ENCODE measurements at places on chromosomes 5 and 9.

DNA sequence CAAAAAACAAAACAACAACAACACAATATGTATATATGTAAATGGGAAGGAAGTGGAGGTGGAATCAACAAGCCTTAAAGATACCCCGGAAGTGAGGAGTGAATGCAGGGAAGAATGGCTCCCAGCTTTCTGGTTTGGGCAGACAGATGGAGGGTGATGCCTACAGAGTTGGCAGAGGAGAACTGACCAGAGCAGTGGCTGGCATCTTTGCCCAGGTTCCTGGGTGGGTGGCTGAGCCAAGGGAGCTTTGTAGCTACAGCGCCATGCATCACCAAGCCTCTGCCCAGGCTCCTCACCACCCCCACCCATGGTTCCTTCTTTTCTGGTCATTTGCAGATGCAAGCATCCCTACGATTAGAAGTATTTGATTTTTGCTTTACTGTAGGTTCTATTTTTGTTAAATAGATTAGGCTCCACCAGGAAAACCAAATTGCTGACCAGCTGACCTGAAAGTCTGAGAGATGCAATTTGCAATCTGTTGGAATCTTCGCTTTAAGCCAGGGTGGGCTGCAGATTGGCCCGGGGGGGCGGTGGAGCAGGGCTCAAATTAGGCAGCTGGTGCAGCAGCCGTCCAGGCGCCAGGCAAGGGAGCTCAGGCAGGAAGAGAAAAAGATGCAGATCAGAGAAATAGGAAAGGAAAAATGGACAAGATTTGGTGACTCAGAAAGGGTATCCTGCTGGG, 163.3 kb upstream of the TBC1D2 start:
- no peak for DNase-seq

- no peak for DNase-seq
These were observed 70.9 kb downstream of the PCDH1 start for GRCh38 chr5:141807329-141807728.

GRCh38 chr5:122770477-122770876, 4.4 kb upstream of the SNX2 start:
- DNase-seq, result peak; percentile 4

- peak; percentile 90 for DNase-seq
These were observed 24.4 kb upstream of the SYNPO start for GRCh38 chr5:150616024-150616470.

DNA sequence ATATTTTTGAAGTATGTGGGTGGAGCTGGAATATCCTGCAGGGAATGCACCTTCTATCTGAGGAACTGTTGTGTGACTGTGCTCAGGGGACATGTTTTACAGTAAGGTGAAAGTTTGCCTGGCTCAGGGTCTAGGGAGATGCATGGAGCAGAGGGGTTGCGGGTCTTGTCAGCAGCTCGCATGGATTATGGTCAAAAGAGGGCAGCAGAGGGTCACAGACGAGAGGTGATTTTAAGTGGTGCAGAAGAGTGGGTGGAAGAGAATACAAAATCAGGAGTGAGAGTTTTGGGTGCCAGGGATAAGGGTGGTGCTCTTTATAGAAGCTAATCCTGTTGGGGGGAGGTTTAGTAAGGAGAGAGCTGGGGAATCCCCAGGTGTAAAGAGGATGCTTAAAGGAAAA, 53.5 kb upstream of the GRIN3A start:
- DNase-seq, result peak; percentile 83

DNA sequence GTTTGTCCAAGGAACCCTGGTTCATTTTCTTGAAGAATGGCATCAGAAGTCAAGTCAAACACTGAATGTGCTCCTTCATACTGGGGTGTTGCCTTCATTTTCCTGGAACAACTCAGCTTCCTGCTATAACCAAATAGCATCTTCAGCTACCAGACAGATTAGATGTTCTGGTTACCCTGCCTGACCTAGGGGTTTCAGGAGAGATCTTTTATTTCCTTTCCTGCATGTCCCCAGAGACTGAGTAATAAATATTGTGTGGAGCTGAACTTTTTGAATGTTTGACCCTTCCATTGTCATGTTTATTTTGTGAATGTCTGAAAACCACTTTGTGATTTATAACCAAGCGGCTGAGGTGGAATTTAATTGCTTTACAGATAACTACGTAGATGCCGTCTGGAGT, 147.1 kb downstream of the IRX1 start:
- no peak for DNase-seq

- DNase-seq, result no peak
These were observed 668.1 kb upstream of the CDH6 start for GRCh38 chr5:30525353-30525752.

- no peak for DNase-seq
These were observed 139.7 kb downstream of the TLE1 start for GRCh38 chr9:81549500-81550206.

DNA sequence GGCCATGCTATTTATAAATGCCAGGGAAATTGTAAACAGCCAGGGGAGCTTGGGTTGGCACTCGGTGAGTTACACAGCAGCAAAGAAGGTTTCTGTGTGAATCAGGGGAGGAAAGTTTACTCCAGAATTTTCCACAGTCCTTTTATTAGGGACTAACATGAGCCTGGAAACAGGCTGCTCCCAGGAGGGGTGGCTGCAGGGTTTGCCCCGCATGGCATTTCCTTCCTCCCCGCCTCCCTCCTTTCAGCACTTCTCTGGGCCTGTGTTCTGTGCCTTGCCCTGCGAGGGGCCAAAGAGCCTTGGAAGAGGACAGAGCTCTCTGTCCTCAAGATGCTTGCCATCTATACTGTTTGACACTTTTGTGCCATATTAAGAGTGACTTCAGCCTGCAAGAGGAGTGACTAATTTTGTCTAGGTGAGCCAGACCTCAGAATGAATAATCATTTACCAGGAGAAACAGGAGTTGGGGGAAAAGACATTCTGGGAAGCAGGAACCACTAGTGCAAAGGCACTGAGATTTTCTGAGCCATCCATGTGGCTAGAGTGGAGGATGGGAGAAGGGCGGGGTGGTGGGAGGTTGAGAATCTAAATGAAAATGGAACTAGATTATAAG, 1.8 kb downstream of the GSN start:
- no peak for DNase-seq

- DNase-seq, result no peak
These were observed 1.6 kb downstream of the KLHL3 start for GRCh38 chr5:137734331-137734730.

DNA sequence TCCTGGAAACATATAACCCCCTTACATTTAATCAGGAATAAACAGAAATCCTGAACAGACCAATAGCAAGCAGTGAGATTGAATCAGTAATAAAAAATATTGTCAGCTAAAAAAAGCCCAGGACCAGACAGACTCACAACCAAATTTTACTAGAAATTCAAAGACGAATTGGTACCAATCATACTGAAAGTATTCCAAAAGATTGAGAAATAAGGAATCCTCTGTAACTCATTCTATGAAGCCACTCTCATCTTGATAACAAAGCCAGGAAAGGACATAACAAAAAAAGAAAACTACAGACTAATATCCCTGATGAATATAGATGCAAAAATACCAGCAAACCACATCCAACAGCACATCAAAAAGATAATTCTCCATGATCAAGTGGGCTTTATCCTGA, 714.0 kb downstream of the SEMA5A start:
- no peak for DNase-seq

DNA sequence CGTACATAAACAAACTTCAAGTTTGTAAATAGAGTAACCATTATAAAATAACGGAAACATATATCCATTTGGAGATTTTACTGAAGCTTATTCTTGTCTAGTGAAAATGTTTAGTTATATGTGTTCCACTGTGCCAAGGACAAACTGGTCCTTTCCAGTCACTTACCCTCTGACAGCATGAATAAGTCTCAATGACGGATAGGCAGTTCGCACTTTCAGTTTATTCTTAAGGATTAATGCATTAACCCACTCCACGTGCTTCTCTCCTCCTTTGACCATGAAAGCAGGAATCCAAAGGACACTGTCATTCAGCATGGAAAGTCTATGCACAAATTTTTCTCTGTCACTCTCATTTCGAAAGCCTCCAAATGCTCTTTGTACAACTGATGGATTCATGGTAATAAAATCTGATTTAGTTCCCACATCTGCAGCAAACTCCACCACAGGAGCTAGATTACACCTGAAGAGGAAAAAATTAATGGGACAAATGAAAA, 47.1 kb downstream of the ST8SIA4 start:
- no peak for DNase-seq

- DNase-seq, result no peak
These were observed 3.0 kb upstream of the SLC25A48 start for GRCh38 chr5:135831439-135831838.

DNA sequence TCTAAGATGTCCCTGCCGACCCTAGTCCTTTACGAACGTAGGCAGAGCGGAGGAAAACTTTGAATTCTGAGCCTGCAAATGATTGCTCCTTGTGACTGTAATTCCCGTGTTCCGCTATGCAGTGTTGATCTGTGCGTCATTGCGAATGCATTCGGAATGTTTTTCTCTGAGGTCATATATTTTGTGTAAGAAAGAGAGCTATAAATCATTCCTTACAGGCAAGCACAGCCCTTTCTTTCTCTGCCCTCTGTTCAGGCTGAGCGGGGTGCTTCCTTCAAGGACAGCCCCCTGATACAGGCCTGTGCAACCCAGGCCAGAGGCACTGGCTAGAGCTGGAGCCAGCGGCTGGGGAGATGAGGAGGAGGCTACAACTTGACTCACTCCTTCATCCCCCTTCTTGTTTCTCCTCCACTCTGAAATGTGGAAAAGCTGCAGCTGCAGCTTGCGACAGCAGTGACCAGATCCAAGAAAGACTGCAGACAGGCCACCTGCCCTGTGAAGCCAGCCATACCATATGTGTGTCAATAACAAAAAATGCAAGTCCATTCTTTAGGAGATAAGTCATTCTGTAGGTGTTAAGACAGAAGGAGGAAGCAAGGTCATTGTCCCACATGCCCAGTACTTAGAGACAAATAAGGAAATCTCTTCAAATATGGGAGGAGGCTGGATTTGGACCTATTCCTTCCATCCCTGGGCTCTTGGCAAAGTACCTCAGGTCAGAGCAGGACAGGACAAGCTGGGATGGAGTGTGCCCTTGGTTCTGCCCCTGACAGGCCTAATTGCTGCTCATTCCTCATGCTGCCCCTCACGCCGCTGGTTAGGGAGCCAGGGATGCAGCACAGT, 345.7 kb upstream of the WWC1 start:
- DNase-seq, result no peak

- DNase-seq, result peak; percentile 1
These were observed 11.1 kb downstream of the OLFM1 start for GRCh38 chr9:135098400-135099105.

GRCh38 chr5:141564216-141564692, 54.5 kb downstream of the DIAPH1 start:
- peak; percentile 93 for DNase-seq
